ENCODE measurements at places on chromosomes 11 and 22.

GRCh38 chr11:65592858-65593517 lies 2.6 kb downstream of the KCNK7 start:
- no peak for DNase-seq

GRCh38 chr11:128666397-128666796 lies 27.5 kb upstream of the FLI1 start:
- DNase-seq = no peak

- DNase-seq = no peak
These were observed 63.6 kb upstream of the PPARA start for GRCh38 chr22:46086577-46087335.

DNA sequence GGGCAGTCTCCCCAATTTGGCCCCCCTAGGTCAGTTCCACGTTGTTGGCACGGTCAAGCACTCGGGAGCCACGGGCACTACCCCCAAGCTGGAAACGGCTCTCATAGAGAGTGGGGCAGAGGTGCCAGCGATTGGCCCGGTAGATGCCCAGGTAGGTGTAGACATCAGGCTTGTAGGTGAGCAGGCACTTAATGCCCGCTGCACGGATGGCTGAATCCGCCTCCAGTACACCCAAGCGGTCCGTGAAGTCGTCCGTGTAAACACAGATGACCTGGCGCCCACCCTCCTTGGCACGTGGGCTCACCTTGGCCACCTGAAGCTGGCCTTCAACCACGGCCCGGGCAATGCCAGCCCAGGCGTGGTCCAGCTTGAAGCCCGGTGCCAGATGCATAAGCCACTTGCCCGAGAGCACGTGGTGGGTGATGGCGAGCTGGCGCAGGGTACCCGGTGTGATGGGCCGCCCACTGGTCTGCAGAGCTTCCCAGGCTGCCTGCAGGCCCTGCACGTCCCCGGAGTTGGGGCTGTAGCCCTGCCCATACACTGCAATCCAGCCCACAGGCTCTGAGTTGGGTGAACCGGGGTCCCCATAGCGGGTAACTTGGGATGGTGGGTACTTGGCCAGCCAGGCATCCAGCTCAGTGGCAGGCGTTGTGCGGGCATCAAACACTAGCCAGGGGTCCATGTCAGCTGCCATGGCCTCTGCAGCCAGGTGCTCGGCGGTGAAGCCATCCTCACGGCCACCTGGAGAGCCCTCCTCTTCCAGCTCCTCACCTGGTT lies 1.2 kb downstream of the C11orf68 start:
- no peak for DNase-seq
